Tibial nerve (tissue), 4 donors: ENCODE measurements at places on chromosomes 5 and 9.

GRCh38 chr5:77844373-77844622 is 68.2 kb upstream of the TBCA start:
- DNase-seq, result no peak

GRCh38 chr5:37814699-37815098 is 25.1 kb downstream of the GDNF start:
- DNase-seq, result no peak

DNA sequence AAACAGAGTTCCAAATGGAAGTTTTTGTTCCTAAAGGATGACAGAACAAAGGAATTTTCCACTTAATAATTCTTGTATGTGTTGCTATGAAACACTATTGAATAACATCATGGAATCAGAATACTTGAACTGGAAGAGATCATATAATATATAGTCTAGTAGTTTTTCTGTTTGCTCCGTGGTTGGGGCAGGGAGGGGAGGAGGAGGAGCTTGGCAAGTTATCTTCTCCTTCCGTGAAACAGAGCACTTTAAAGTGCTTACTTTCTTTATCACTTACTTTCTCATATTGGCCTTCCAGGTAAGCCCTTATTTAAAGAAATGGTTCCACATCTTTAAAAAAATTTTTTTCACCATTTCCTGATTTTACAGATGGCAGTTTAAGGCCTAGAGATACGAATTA is 165.9 kb upstream of the TLX3 start:
- DNase-seq, result no peak

- DNase-seq, result peak; percentile 63
Observed at GRCh38 chr5:151651997-151652645, 34.6 kb downstream of the SPARC start.

DNA sequence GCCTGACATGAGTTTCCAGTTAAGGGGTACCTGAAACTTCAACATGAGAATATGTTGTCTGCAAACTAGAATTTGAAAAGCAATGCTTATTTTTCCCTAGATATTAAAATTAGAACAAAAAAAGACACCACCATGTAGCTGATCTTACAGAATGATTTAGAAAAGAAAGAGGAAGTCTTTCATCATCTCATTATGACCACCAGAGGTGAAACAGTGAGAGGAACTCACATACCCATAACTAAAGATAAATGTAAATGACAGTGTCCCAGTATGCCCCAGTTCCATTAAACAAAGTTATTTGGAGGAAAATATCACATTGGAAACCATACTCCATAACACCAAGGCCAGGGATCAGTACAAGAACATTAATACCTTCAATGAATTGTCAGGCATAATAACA is 6.9 kb downstream of the TAF7 start:
- no peak for DNase-seq

GRCh38 chr5:115732026-115732425 is 84.4 kb downstream of the CDO1 start:
- DNase-seq, result no peak
